Stimulated activated CD8-positive, alpha-beta memory T cell treated with anti-CD3 and anti-CD28 coated beads, Interleukin-7, amount 100 ng/mL, for 4 hours (primary cell): ENCODE measurements at places on chromosomes 2 and 18.
A peak's percentile ranks its signal among the peaks of the same experiment; 100 is the strongest.

DNA sequence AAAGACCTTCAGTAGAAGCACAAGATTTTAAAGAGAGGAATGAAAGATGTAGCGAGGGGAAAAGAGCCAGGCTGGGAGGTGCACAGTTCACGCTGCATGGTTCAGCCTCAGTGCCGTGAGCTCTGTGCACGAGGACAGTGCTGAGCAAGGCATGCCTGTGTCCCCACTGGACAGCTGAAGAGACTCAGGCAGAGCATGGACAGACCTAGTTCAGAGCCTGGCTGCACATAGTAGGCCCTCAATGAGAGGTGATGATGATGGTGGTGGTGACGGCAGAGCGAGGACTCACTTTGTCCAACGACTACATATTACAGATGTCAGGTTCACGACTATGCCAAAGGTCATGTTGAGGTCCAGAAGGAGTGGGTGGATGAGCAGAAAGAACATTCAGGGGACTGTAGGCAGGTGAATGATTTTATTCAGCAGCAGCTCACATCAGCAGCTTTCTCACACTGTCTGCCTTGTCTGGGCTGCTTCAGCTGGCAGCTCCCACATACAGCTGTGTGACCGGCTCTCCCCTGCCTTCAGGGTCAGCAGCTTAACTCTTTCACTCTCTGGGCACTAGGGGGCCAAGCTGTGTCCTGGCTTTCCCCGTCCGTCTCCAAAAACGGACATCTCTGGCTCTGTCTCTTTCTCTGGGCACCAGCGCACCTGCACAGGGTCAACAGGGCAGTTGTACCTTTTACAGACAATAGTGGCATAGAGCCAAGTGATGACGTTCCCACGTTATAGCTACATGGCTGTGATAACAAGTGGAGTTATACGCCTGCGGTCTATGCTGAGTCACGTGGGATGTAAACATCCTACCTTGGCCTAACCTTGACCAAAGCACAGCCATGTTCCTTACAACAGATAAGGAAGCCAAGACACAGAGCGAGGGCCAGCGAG lies 128.8 kb upstream of the MSH6 start:
- DNase-seq = no peak

GRCh38 chr2:133526530-133527300 lies 41.5 kb downstream of the NCKAP5 start:
- no peak for DNase-seq

DNA sequence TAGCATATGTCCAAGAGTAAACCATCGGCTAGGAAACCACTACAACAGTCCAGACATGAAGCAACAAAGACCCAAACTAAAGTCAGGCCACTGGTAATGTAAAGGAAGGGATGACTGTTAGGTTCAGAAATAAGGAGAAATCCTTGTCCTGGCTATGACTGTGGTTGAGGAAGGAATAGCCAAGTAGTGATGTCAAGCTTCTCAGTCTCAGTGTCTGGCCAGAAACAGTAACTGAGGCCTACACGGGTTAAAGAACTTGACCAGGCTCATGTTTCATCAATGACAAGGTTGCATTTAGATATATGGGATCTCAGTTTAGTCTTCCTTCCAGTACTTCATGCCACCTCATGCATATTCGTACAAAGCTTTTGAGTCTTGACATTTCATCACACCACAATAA lies 162.0 kb downstream of the ETAA1 start:
- DNase-seq = no peak

GRCh38 chr18:70450426-70451253 lies 161.8 kb downstream of the SOCS6 start:
- no peak for DNase-seq

DNA sequence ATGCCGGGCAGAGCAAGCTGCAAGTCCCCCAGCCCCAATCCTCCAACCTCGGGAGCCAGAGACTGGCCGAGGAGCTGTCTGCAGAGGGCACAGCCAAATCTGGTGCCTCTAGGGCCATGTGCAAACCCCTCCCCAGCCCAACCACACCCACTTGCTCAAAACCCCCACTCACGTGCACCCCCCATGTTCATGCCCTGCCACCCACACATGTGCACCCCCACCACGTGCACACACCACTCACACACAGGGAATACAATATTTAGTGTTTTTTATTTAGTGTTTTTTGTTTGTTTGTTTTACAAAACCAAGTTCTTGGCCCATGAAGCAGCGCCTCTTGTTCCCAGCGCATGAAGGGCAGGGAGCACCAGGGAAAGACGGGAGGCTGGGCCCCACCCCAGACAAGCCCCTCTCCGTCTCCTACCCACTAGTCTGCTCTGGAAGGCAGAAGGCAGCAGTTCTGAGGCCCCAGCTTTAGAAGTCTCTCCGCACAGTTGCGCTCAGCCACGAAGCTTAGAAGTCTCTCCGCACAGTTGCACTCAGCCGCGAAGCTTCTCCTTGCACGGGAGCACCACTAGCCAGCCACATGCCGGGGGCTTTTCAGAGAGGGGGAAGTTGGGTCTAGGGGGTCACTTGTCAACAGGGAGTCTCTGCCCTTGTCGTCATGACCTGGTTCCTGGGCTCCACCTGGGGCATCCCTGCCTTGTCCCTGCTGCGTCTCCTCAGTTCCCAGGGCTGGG lies 276.1 kb upstream of the HDAC4 start:
- no peak for DNase-seq

GRCh38 chr18:60067426-60068210 lies 167.8 kb downstream of the PMAIP1 start:
- no peak for DNase-seq

DNA sequence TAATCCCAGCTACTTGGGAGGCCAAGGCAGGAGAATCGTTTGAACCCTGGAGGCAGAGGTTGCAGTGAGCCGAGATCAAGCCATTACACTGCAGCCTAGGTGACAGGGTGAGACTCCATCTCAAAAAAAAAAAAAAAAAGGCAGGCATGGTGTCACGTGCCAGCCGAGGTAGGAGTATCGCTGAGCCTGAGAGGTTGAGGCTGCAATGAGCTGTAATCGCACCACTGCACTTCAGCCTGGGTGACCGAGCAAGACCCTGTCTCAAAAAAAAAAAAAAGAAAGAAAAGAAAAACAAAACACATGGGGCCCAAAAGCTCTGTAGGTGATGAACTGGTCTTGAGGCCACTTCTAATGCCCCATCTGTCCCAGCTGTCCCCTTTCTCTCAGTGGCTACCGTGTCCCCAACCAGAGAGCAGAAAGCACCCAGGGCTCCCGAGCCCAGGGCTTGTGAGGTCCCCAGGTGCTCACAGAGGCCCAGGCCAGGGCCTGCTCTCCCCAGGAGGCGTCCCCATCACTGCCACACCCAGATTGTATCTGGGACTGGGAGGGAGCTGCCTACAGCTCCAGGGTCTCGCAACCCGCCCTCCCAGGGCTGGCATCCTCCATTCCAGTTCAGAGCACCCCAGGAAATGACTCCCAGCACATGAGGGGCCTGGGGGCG lies 8.5 kb downstream of the KLHL30 start:
- no peak for DNase-seq

DNA sequence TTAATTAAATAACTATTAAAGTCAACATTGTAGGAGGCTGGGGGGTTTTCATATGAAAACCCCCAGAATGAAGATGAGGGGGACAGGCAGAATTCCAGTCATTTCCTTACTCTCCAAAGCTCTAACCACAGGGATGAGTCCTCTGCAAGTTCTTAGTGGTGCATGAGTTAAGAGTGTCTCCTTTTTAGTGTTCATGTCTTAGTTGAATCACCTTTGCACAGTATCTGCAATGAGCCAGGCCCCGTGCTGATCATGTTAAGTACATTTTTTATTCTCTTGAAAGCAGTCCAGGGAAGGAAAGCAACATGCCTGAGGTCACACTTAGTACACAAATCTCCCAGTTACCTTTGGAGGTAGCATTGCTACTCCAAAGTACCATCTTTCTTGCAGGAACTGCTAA lies 25.7 kb upstream of the MSGN1 start:
- no peak for DNase-seq

GRCh38 chr2:9178110-9178903 lies 28.3 kb upstream of the ASAP2 start:
- DNase-seq = no peak

- DNase-seq = no peak
These were observed 223.5 kb downstream of the RDH14 start for GRCh38 chr2:18336975-18337374.

DNA sequence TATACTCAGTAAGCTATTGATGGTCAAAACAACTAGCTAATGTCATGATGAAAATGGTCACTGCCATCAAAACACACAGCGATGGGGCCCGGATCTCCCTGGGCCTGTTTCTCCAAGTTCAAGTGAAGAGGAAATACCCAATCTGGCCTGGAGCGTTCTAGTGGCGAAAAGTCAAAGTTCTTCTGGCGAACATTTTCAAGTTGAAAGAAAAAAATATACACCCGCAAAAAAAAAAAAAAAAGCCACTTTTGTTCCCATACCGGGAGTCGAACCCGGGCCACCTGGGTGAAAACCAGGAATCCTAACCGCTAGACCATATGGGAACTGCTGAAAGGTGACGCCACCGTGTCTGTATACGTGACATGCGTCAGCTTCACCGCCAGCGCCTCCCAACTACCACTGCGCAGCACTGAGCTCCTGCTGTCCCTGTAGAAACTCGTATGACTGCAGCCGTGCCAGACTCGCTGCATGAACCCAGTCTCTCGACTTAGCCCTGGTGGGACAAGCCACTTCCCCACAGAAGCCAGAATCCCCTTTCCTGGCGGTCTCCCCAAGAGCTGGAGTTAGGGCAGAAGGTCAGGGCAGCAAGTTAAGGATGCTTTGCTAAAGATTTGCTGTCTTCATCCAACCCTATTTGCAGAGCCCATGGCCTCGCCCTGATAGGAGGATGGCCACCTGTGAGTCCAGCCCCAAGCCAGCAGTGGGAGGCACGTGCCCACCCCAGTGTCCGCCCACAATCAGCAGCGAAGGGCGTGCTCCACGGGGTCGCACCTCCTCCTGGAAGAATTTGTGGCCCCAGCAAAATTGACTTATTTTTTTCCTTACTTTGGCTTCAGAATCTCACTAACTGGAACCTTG lies 5.6 kb upstream of the IMP4 start:
- peak; percentile 16 for DNase-seq

- DNase-seq = no peak
These were observed 621 bp upstream of the KCNS3 start for GRCh38 chr2:17877811-17878280.

DNA sequence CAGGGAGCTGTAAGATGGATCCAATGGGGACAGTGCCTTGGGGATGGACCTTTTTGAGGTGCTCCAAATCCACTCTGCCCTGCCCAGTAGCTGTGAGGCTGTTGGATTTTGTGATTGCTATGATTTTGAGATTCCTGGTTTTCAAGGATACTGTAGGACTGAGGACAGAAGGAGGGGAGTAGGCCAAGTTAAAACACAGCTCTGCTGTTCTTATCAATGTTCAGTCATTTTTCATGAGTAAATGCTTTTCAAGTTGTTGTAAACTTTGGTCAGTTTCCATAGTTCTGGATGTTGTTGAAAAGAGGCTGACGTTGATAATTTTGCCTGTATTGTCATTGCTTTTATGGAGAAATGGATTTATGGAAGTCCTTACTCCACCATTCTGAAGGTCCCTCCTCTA lies 361.2 kb downstream of the ZNF516 start:
- no peak for DNase-seq

GRCh38 chr2:85577063-85577385 lies 362 bp upstream of the VAMP8 start:
- DNase-seq = no peak

DNA sequence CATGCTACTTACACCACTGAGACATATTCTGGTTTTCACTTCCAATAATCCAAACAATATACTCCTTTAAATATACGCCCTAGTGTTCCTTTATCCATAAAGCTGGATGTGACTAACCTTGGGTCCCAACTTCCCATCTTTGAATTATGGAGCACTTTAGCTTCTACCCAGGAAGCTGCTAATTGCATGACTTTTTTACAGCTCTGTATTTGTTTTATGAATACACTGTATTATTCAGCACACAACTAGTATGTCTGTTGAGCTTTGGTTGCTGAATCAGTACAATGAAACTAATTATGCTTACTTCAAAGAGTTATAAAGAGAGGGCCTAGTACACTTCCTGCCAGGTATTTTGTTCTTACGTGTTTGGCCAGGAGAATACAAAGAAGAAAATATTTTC lies 118.5 kb downstream of the BAZ2B start:
- no peak for DNase-seq

DNA sequence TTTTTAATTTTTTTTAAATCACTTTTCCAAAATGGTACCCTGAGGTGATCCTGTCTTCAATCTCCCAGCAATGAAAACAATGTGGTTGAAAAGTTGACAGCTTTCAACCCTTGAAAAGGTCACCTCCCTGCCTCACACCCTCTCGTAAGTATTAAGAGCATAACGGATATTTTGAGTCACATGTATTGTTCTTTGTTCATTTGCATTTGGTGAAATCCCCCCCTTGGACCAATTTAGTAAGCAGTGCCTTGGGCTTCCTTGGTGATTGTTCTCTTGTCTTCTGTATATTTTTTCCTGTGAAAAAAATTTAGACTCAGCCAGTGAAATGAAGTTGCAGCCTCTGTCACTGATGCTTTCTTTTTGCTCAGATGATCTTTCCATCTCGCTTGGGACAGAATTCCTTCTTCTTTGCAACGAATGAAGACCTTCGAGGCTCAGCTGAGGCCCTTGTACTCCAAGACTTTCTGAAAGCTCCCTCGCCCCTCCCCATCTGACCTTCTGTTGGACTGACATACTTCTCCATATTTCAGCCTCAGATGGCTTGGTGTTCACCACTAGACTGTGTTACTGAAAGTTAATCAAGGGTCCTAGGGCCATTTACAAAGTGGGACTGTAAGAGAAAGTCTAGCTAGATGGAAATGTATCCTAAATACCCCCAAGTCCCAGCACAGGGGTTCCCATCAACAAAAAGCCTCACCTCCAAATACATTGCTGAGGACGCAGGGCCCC lies 158.4 kb downstream of the BCL2 start:
- peak; percentile 41 for DNase-seq

- no peak for DNase-seq
These were observed 90.2 kb downstream of the EHD3 start for GRCh38 chr2:31324016-31324633.

DNA sequence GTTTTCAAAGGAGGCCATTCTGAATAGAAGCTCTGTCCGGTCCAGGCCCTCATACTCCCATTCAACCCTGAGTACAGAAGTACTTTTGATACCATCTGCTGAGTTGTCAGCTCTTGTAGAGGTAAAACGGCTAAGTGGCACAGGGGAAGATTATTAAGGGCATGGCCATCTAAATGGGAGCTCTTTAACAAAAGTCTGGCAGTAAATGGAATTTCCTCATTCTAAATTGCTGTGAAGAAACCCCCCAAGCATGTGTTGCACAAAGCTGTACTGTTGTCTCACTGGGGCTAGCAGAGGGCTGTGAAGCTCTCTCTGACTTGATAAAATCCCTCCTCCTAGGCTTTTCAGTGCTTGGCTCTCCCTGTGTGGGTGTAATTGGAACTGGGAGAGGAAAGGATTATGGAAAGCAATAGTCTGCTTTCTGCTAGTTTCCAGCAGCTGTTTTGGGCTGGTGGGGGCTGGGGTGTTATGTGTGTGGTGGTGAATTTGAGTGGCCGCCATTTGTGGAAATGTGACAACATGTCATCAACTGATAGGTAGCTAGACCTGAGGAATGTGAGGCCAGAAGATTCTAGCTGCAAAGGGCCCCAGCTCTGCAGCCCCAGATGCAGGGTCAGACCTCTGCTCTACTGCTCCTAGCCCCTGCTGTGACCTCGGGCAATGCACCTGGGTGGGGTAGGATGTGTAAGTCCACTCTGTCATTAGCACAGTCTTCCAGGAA lies 65.1 kb downstream of the MAP4K4 start:
- DNase-seq = no peak
